Body of pancreas (tissue), 4 donors: ENCODE measurements at places on chromosomes 5 and 9. TPM values are rescaled to one million over a fixed set of nuclear protein-coding genes. Genes with fewer than 3 reads are reported as not detected.

The SPATA31E1 gene
- total RNA-seq, result not detected

DNA sequence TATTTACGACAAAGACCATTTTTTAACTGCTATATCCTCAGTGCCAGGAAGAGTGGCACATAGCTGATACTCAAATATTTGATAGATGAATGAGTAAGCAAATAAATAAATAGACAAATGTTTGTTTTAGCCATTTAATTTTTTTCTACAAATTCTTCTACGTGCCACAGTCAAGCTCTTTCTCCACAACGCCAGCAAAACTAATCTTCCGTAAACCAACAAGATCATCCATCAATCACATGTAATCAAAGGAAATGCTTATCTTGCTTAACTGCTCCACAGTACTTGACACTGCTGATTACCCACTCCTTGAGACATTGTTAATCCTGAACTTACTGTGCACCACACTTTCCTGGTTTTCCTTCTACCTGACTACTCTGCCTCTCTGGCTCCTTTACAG lies 136.7 kb downstream of the EDIL3 start:
- no peak overlapping the region for H3K4me3 ChIP-seq
- H3K27ac ChIP-seq, result no peak overlapping the region
- no peaks in the 10 kb centered on the region for H3K27me3 ChIP-seq
- H3K36me3 ChIP-seq, result no peaks in the 10 kb centered on the region
- DNase-seq, result no peak

DNA sequence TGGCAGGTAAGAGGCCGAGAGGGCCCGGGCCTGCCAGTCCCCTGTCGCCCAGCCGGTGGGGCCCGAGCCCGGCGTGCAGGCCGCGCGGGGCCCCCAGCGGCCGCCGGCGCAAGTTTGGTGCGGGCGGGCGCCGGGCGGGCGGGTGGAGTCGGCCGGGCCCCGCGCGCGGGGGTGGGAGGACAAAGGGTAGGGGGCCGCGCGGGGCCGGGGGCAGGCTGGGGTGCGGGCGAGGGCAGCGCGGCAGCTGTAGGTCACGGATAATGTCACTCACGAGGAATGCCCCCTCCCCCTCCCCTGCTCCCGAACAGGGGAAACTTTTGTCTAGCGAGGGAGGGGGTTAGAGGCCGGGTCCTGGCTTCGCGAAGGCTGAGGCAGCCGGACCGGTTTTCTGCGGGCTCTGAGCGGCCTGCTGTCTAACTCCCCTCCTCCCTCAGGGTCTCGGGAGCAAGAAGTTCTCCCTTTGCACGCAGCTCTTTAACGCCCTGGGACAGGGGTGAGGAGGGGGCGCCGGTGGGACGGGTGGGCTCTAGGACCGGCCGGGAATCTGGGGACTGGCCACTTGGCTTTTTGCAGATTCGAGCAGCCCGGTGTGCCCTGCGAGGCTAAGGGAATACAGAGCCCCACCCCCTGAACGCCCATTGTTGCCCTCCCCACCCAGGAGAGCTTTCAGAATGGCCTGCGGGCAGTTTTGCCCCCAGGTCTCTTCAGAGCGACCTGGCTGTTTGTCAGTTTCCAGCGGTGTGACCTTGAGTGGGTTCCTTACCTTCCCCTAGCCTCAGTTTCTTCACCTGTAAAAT lies 21.3 kb upstream of the NDST1 start:
- H3K4me3 ChIP-seq, result peak overlapping the region; percentile 98
- peaks cover 64% of the 10 kb centered on the region for H3K4me1 ChIP-seq
- H3K27me3 ChIP-seq, result no peaks in the 10 kb centered on the region
- no peaks in the 10 kb centered on the region for H3K36me3 ChIP-seq

The ORM2 gene
- total RNA-seq, result not detected

DNA sequence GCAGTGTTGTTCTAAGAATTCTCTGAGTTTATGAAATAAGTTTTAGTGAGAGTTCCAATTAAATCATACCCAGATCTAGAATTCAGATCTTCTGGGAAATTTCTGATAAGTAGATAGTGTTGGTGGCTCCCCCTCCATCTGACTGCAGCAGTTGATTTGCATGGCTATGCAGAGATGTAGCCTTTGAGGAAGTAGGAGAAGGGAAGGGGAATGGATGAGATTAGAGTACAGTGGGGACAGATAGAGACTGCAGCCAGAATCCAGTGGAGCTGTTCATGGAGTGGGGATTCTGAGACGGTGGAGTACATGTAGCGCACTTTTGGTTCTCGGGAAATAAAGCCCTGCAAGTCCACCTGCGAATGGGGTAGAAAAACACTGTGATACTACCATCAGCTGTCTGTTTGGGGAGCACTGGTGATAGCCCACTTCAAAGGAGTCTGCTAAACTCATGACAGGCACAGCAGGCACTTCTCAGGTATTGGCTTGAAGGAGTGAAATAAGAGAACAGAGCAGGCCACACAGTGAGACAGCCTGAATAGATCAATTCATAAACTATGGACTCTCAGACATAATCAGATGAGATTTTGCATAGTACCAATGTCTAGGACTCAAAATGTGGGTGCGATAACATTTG lies 96.8 kb downstream of the ALDH1A1 start:
- H3K4me3 ChIP-seq, result no peak overlapping the region
- no peaks in the 10 kb centered on the region for H3K27me3 ChIP-seq
- no peak for DNase-seq
- peaks cover 21% of the 10 kb centered on the region for H3K4me1 ChIP-seq
- no peak overlapping the region for H3K27ac ChIP-seq

DNA sequence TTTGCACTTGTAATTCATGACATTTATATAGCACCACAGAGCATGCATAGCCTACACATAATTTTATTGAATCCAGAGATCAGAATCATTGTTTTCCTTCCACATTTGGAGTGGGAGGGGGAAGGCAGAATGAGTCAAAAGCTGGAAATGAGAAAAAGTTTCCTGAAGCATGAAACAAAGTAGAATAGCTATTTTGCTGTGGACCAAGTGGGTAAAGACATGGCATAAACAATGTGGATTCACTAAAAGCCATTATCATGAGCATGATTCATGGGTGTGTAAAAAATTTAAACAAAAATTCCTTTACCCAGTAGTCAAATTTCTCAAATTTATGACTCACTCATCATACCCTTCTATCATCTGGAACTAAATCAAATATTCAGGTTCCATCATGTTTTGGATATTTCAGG lies 97.9 kb downstream of the YIPF5 start:
- H3K27me3 ChIP-seq, result no peaks in the 10 kb centered on the region
- no peak overlapping the region for H3K27ac ChIP-seq
- no peaks in the 10 kb centered on the region for H3K36me3 ChIP-seq
- no peak overlapping the region for H3K4me3 ChIP-seq

DNA sequence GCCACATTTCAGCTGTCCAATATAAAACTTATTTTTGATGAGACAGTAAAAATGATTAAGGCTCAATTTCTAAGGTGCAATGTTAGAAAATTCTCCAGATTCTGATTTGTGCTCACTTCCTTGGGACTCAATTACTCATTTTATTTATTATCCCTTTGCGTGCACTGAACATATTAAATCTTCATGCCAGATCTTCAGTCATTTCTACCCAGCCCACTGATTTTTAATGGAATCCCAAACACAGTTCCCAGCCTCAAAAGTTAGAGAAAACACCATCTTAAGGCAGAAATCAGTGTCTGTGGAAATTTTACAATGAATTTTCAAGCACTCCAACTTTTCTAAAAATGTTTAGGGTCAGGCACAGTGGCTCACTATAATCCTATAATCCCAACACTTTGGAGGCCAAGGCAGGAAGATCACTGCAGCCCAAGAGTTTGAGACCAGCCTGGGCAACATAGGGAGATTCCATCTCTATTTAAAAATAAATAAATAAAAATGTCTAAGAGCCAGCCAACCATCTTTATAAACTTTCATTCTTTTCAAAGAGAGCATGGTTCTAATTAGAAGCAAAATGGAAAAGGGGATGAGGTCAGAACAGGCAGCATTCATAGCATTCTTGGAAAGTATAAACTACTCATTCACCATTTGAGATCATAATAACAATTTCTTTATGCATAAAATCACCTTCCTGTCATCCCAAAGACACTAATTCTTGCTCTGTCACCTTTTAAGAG lies 53.7 kb downstream of the TLE1 start:
- peaks cover 5% of the 10 kb centered on the region for H3K36me3 ChIP-seq
- no peak for DNase-seq
- H3K27me3 ChIP-seq, result no peaks in the 10 kb centered on the region
- no peaks in the 10 kb centered on the region for H3K4me1 ChIP-seq
- no peak overlapping the region for H3K27ac ChIP-seq
- no peak overlapping the region for H3K4me3 ChIP-seq

GRCh38 chr5:73668017-73668416 lies 42.0 kb downstream of the ARHGEF28 start:
- no peaks in the 10 kb centered on the region for H3K36me3 ChIP-seq
- peaks cover 53% of the 10 kb centered on the region for H3K4me1 ChIP-seq
- H3K27ac ChIP-seq, result no peak overlapping the region

DNA sequence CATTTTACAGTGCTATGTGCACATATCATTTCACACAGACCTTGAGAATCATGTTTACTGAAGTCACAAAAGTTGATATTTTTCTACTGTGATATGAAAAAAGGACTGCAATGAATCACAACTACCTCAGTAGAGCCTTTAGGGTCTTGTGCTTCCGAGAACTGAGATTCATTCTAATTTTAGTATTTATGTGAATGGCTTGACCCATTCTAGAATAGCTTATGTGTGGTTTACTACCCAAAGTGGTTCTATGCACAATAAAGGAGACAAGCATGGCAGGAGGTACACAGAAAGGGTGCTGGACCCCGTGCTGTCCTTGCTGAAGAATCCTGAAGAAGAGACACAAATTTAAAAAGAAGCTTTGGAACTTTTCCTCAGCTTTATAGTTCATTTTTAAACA lies 28.2 kb downstream of the MEF2C start:
- no peaks in the 10 kb centered on the region for H3K36me3 ChIP-seq
- H3K4me3 ChIP-seq, result no peak overlapping the region
- no peak for DNase-seq
- H3K4me1 ChIP-seq, result no peaks in the 10 kb centered on the region
- no peak overlapping the region for H3K27ac ChIP-seq

GRCh38 chr5:115787426-115787825 lies 29.0 kb downstream of the CDO1 start:
- no peak for DNase-seq
- H3K36me3 ChIP-seq, result no peaks in the 10 kb centered on the region
- no peaks in the 10 kb centered on the region for H3K27me3 ChIP-seq
- no peaks in the 10 kb centered on the region for H3K4me1 ChIP-seq

The TLE1 gene
- total RNA-seq, result 49.5 TPM

The FRMPD1 gene
- 0.78 TPM for total RNA-seq

- DNase-seq, result no peak
- H3K27me3 ChIP-seq, result no peaks in the 10 kb centered on the region
- no peak overlapping the region for H3K4me3 ChIP-seq
- no peak overlapping the region for H3K27ac ChIP-seq
- no peaks in the 10 kb centered on the region for H3K36me3 ChIP-seq
Observed at GRCh38 chr9:75063556-75064305, 24.2 kb downstream of the NMRK1 start.

DNA sequence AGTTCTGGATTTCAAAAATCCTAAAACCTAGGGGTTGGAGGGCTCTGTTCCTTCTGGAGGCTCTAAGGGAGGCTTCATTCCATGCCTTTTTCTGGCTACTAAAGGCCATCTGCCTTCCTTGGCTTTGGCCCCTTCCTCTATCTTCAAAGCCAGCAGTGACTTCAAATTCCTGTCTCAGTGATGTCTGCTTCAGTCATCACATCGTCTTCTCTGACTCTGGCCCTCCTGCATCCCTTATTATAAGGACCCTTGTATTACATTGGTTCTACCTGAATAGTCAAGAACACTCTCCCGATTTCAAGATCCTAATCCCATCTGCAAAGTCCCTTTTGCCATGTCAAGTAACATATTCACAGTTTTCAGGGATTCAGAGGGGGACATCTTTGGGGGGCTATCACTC lies 60.3 kb downstream of the GNA14 start:
- no peaks in the 10 kb centered on the region for H3K27me3 ChIP-seq
- no peaks in the 10 kb centered on the region for H3K4me1 ChIP-seq

- no peak overlapping the region for H3K27ac ChIP-seq
- no peak overlapping the region for H3K4me3 ChIP-seq
- DNase-seq, result no peak
- no peaks in the 10 kb centered on the region for H3K36me3 ChIP-seq
- H3K4me1 ChIP-seq, result no peaks in the 10 kb centered on the region
Observed at GRCh38 chr9:81906671-81907070, 21.6 kb upstream of the SPATA31D4 start.

The GABRA6 gene
- total RNA-seq, result not detected

DNA sequence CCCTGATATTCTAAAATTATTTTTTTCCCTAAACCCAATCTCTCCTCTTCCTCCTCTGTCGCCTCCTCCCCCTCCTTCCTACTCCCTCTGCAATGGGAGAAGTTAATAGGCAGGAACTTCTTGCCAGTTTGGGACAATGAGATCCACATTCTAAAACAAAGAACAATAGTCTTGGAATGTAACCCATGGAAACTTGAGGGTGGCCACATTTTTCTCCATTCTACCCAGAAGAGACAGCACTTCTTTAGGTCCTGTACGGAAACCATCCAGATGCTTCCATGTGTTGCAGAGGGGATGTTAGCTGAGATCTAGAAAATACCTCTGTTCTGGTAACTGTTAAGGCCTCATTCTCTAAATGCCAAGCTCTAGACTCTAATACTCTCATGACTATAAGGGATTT lies 10.0 kb downstream of the SPARC start:
- H3K36me3 ChIP-seq, result no peaks in the 10 kb centered on the region
- H3K27ac ChIP-seq, result no peak overlapping the region
- no peaks in the 10 kb centered on the region for H3K4me1 ChIP-seq
- no peaks in the 10 kb centered on the region for H3K27me3 ChIP-seq

GRCh38 chr5:122099060-122099790 lies 21.2 kb upstream of the LOX start:
- H3K4me3 ChIP-seq, result no peak overlapping the region
- no peak overlapping the region for H3K27ac ChIP-seq
- no peaks in the 10 kb centered on the region for H3K27me3 ChIP-seq
- no peak for DNase-seq

The CCDC171 gene
- 4.7 TPM for total RNA-seq

DNA sequence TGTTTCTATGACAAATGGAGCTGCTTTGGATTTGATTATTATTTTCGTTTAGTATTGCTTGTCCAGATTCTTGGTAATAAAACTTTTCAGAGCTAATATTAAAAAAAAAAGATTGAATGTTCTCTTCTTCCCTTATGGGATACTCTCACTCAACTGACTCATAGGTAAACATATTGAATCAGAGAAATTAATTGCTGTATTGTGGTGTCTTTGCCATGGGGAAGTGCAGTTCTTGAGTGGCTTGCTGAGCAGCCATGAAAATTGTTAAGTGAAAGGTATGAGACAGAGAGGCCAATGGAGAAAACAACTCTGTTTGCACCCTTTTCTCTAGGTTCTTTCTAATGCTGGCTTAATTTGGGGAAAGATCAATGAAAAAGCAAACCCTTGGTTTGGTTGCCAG lies 149.9 kb upstream of the HMHB1 start:
- no peak overlapping the region for H3K27ac ChIP-seq
- H3K27me3 ChIP-seq, result no peaks in the 10 kb centered on the region
- no peak overlapping the region for H3K4me3 ChIP-seq
- H3K4me1 ChIP-seq, result no peaks in the 10 kb centered on the region
- DNase-seq, result no peak
